Omental fat pad (tissue), 4 donors: ENCODE measurements at places on chromosomes 16 and 17.

DNA sequence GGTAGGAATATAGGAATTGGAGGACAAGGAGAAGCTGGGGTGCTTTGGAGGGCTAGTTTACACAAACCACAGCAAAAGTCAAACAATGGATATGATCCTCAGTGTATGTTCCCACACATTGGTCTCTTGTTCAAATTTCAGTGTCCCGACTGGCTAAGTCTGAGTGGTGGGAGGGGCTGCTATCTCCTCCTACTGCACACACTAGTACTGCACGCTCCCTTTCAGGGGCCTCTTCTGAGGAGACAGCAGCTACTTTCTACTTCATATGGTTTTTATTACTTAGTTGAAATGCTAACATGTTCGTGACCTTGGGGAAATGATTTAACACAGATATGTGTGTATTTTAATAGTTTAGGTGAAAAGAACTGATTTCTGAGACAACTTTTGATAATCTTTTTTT lies 18.8 kb upstream of the KRT10 start:
- DNase-seq = no peak

- DNase-seq = no peak
These were observed 424.6 kb upstream of the C16orf82 start for GRCh38 chr16:26642047-26642664.

DNA sequence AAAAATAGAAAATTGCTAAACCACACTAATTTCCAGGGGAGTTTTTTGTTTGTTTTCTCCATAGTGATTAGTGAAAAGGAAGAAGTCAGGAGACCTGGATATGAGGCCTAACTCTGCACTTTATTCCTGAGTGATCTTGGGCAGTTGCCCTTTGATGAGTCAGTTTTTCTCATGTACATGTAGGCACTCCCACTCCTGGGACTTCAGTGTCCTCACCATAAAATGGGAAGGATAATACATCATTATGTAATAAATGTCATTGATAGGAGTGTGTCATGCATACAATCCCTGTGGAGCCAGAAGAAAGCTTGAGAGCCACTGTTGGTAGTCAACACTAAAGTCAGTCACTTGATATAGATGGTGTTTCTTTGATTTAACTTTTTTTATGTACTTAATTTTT lies 32.5 kb downstream of the WIPF2 start:
- no peak for DNase-seq

DNA sequence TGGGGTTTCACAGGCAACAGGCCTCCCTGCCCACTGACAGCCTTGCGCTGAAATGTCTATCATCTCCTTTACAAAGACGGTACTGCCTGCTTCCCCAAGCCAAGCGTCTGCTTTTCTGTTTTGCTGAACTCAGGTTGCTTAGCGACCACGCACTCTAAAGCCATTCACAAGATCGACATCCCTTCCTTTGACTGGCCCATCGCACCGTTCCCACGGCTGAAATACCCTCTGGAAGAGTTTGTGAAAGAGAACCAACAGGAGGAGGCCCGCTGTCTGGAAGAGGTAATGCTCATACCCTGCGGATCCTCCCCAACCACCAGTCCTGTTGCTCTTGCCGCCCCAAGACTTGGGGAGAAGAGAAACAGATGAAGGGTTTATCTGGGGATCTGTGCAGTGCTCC lies 28.7 kb downstream of the TMEM186 start:
- DNase-seq = no peak
